Stimulated activated CD4-positive, alpha-beta T cell treated with anti-CD3 and anti-CD28 coated beads, Interleukin-1b, Interleukin-23, amount 100 ng/mL, for 1 hour (primary cell): ENCODE measurements at places on chromosomes 7 and 10.
A peak's percentile ranks its signal among the peaks of the same experiment; 100 is the strongest.

- DNase-seq: no peak
These were observed 13.4 kb downstream of the TRPV6 start for GRCh38 chr7:142872106-142872675.

DNA sequence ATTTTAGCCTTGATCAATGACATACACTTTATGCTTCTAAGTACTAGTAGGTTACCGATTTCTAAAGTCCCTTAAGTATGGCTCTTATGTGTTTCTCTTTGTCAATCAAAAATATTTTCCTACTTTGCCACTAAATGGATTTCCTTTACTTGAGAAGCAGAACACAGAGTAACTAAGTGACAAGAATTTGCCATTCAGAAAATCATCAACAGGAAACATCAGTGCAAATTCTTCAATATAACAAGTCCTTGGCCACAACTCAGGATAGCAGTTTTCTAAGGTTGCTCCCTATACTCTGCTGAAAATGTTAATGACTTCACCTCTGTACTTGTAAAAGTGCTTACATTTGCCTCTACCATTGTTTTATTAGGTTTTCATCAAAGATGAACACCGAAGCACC lies 239.6 kb upstream of the SLC26A5 start:
- DNase-seq: no peak

DNA sequence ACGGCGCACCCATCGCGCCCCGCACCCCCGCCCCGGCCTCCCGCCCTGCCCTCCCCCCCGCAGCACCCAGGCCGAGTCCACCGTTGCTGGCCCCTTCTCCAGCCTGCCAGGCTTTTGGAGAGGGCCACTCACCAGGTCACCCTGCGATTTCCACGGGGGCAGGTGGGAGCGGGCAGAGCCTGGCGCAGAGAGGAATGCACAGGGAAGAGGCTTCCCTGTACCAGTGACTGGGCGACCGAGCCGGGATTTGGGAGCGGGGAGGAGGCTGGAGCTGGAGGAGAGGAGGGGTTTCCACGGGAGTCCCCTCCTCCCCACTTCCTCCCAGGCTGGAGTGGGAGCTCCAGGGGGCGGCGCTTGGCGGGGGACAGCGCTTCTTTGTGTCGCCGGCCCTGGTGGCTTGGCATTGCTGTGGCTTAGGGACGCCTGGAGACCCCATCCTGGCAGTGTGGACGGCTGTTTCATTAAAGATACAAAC lies 19.3 kb downstream of the TCAF1 start:
- no peak for DNase-seq

GRCh38 chr7:115546790-115547189 lies 483.8 kb downstream of the TFEC start:
- DNase-seq: no peak

DNA sequence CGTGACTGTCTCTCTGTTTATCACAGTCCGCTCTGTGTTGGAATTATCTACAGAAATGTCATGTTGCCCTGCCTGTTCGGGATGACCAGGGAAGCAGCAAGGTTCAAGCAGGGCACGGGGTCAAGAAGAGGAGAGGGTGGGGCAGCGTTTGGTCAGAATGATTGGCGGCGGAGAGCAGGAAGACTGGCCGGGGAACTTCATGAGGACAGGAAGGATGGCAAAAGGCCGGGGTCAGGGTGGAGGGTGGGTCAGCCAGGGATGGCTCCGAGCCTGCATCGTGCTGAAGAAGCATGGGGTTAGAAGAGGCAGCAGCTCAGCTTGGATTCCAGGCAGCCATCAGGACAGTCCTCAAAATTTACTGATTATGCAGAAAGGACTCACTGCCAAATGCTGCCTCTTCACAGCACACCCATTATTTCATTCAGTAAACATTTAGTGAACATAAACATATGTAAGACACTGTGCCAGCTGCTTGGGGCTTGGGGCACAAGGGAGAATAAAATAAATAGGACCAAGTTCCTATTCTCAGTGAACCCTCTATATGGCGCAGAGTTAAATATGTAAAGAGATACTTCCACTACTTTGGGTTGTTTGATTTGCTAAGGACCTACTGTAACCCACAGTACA lies 42.8 kb downstream of the WNT2 start:
- DNase-seq: no peak

DNA sequence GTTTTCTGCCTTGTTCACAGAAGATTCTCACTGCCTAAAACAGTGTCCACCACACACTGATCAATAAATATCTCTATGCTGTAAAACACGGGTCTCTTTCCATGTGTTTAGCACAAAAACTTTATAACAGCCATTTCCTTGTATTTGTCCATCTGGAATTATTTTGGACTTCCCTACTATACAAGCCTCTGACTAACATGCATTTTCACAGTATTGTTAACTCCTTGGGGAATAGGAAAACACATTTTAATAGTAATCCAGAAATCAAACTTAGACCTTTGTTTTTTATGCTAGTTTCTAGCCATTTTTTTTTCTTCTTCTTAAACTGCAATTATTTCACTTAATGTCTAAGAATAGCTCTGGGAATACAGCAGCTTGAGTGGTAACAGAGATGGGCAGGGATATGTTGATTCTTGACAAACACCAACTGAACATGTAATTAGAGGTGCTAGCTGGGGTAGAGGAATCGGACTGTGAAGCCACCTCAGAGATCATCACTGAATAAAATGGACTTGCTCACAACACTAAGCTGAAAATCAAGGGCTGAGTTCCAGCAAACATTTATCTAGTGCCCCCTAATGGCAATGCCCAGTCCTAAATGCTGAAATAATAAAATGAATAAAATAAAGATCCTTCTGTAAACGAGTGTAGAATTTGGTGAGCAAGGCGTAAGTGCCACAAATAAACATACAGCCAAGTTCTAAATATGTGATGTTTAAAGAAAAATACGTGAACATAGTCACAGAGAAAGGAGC lies 593.1 kb downstream of the SORCS1 start:
- no peak for DNase-seq

- DNase-seq: no peak
These were observed 20.3 kb downstream of the CALHM2 start for GRCh38 chr10:103431902-103432301.

- no peak for DNase-seq
These were observed 568.0 kb upstream of the IGFBP3 start for GRCh38 chr7:46489106-46489505.

DNA sequence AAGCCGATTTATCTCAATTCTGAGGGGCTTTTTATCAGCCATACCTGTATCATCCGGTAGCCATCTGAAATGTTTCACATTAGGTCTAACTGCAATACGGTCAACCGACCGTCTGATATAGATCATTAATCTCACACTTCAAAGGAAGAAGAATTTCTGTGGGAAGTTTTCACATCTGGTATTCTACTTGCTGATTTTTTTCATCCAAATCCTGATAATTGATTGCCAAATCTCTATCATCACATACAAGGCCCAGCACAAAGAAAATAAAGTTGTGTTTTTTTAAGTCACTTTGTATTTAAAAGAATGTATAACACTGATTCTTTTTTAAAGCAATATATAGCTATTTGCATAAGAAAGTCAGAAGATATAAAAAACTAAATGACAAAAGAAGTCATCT lies 132.3 kb downstream of the DKK1 start:
- DNase-seq: no peak

- no peak for DNase-seq
These were observed 119.6 kb upstream of the ADO start for GRCh38 chr10:62684911-62685310.

GRCh38 chr7:77651575-77652162 lies 44.6 kb upstream of the RSBN1L start:
- DNase-seq: no peak

DNA sequence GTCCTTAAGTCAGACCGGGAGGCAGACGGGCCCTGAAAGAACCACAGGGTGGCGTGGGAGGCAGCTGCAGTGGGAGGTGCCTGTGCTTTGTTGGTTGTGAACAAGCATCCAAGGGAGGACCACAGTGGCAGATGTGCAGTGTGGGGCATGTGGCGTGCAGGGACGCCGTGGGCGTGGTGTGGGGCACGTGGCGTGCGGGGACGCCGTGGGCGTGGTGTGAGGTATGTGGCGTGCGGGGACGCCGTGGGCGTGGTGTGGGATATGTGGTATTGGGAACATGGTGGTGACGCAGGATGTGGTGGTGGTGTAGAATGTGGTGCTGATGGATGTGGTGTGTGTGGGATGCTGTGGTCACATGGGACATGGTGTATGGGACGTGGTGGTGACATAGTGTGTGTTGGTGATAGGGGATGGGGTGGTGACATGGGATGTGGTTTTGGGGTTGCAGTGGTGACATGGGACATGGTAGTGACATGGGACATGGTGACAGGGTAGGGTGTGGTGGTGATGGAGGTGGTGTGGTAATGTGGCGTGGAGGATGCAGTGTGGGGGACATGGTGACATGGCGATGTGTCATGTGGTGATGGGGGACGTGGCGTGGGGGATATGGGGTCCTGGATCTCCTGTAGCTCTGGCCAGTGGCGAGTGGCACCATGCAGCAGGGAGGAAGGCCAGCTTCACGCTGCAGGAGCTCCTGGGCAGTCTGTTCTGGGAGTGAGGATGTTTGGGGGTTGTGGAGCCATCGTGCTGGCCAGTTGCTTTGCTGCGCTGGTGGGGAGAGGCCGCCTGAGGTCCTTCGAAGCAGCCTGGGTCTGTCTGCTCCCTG lies 78.8 kb downstream of the INPP5A start:
- DNase-seq: no peak

- DNase-seq: peak; percentile 11
These were observed 905 bp downstream of the C1GALT1 start for GRCh38 chr7:7183061-7183837.
